Activated naive CD4-positive, alpha-beta T cell treated with anti-CD3 and anti-CD28 coated beads for 36 hours (primary cell): ENCODE measurements at places on chromosomes 3 and 15. TPM values are rescaled to one million over a fixed set of nuclear protein-coding genes. Genes with fewer than 3 reads are reported as not detected.
A peak's percentile ranks its signal among the peaks of the same experiment; 100 is the strongest.

DNA sequence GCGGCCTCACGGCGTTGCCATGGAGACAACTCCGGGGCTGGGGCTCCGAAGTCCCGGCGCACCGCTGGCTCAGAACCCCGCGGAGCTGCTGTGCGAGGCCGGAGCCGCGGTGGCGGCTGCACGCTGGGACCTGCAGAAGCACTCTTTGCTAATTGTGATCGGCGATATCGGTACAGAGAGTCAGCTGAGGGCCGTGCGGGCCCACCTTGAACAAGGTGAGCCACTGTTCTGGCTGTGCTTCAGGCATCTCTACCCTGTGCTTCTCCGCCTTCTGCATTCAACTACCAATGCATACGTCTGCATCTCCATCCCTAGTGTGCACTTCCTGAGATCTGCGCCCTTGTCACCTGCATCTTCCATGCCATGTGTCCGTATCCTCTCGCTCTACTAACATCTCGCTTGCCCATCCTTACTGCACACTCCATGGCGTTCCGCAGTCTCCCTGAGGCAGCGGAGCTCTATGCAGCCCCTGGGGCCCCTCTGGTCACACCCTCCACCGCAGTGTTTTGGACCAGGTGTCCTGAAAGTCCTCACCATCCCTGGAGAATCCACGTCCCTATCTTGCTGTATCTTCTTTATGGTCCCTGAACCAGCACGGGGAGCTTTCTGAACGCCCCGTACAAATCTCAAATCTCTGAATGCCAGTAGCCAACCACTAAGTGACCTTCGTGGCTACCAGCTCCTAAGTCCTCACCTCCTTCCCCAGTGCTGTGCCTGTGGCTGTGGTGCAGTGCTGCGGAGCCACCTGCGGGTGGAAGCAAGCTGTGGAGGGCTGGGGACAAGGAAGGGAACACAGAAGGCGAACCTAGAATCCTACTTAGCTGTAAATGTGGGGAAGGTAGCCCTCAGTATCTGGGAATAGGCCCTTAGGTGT, 6.2 kb upstream of the MAP1A start:
- peak; percentile 53 for DNase-seq

- no peak for DNase-seq
These were observed 23.9 kb upstream of the SLC25A36 start for GRCh38 chr3:140917772-140918171.

The CCDC39 gene
- not detected for total RNA-seq

DNA sequence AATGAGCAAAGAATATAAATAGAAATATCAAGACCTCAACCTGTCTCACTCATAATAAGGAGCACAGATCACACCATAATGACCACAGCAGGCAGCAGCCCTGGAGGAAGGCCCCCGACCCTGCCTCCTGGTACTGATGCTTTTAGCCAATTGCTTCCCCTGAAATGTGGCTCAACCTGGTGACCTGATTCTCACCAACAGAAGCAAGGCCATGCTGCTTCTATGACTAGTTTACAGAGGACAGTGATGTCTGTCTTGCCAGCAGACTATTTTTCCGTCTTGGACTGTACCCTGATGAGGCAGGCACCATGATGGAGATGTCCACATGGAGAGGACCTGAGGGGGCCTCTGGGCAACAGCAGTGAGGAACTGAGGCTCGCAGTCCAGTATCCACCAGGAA, 18.0 kb downstream of the SLC41A3 start:
- DNase-seq = no peak

DNA sequence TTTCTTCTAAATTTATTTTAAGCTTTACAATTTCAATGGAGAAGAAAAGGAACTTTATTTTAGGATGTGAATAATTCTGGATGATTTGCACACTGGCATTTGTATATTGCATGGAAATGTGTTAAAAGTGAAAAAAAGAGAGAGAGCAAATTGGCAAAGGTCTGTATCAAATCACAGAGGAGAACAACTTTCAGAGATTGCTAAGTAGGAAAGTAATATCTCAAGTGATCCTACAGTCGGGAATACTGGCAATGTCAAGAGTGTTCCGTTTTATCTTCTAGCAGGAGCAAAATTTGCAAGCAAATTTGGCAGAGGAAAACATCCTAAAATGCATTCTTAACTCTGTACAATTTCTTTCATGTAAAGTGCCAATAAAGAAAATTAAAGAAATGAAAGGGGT, 97.1 kb upstream of the TMC3 start:
- no peak for DNase-seq

The GOLGA8T gene
- total RNA-seq = not detected

- no peak for DNase-seq
These were observed 574.7 kb upstream of the ADAMTS9 start for GRCh38 chr3:65262548-65262947.

- DNase-seq = peak; percentile 51
These were observed 11.0 kb upstream of the CTNNB1 start for GRCh38 chr3:41188306-41188705.

The NR1D2 gene
- total RNA-seq = 6.0 TPM

DNA sequence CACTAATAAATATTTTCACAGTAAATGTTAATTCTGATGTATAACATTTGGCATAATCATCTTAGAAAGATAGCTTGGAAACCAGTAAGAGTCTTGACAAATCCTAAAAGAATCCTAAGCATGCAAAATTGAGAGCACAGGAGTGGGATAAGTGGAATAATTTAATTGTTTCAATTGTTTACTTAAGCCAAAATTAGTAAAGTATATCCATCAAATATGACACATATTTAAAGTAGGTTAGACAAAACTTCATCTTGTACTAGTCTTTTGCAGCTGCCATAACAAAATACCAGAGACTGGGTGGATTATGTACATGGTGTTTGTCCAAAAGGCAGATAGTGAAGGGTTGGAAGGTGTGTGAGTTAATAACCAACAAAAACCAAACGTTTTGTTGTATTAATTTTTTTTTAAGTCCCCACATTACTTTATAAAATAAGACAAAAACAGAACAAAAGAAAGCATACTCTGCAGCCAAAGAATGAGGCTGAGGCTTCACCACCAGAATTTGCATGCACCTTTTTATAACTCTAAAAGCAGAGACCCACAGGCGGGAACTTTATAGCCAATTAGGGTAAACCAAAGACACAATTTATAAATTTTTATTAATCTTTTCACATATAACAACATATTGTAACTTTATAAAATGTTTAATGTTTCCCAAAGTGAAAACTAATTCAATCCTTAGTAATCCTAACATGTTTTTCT, 41.9 kb upstream of the CD200R1L start:
- DNase-seq = no peak

The POPDC2 gene
- total RNA-seq = 1.5 TPM

The STAB1 gene
- total RNA-seq = 0.10 TPM

- no peak for DNase-seq
These were observed 5.1 kb downstream of the PHLDB2 start for GRCh38 chr3:111863942-111864694.

The CCDC14 gene
- 48.4 TPM for total RNA-seq

The ANKDD1A gene
- 3.1 TPM for total RNA-seq

The SAMMSON gene
- not detected for total RNA-seq

The DLL4 gene
- total RNA-seq = 0.14 TPM

The GASK1A gene
- not detected for total RNA-seq
